H4 (cell line): ENCODE measurements at places on chromosomes 6 and 20. TPM values are rescaled to one million over a fixed set of nuclear protein-coding genes. Genes with fewer than 3 reads are reported as not detected.

DNA sequence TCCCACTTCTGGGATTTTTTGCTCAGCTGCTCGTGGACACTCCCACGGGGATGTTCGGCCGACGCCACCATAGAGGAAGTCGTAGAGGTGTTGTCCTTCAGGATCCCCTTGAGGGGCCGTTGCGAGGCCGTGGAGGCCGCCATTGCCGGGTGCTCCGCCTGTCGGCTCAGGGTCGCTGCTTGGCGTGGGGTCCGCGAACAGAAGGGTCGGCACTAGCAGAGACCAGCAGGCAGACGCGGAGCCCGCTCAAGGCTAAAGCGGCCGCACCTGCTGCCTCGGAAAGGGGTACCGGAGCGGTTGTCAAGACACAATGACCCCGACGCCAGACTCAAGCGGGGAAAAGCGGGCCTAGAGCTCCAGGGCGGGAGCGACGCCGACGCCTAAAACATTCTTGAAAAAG, 25.7 kb downstream of the PSMB9 start:
- DNase-seq: no peak

GRCh38 chr6:161414180-161414579, 140.3 kb upstream of the AGPAT4 start:
- DNase-seq: no peak

DNA sequence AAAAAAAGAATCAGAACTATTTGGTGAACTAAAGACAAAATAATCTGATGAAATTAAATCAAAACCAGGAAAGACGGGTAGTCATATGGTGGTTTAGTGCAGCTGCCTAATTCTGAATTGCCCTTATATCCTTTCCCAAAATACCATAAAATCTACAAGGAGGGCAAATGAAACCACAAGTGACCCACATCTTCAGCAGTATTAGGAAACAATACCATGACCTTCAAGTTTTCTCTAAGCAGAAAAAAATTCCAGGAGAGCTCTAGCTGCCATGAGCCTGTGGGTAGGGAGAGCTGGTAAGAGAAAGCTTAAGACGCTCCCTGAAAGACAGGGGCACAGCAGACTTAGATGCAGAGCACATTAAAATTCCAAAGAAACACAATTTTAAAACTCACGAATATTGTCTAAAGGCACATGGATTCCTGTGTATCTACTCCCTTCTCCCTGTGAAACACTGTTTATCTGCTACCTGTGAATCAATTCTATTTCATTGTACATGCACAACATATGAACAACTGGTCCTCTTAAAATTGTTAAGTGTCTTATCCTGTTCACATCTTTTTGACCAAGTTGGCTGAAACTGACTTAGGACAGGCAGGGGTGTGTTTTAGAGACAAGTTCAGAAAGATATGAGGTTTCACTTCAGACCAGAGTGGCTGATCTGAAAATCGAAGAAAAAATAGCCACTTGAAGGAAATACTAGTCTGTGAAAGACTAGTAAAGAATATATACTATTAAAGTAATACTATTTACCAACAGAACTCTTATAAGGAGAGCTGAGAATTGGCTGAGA, 153.6 kb upstream of the SHLD1 start:
- no peak for DNase-seq

Gene TINAG
- not detected in 2 replicates for total RNA-seq

Gene RBBP9
- total RNA-seq: 10.7 and 19.0 TPM in 2 replicates
